Body of pancreas (tissue), 4 donors: ENCODE measurements at places on chromosomes 4 and X.

DNA sequence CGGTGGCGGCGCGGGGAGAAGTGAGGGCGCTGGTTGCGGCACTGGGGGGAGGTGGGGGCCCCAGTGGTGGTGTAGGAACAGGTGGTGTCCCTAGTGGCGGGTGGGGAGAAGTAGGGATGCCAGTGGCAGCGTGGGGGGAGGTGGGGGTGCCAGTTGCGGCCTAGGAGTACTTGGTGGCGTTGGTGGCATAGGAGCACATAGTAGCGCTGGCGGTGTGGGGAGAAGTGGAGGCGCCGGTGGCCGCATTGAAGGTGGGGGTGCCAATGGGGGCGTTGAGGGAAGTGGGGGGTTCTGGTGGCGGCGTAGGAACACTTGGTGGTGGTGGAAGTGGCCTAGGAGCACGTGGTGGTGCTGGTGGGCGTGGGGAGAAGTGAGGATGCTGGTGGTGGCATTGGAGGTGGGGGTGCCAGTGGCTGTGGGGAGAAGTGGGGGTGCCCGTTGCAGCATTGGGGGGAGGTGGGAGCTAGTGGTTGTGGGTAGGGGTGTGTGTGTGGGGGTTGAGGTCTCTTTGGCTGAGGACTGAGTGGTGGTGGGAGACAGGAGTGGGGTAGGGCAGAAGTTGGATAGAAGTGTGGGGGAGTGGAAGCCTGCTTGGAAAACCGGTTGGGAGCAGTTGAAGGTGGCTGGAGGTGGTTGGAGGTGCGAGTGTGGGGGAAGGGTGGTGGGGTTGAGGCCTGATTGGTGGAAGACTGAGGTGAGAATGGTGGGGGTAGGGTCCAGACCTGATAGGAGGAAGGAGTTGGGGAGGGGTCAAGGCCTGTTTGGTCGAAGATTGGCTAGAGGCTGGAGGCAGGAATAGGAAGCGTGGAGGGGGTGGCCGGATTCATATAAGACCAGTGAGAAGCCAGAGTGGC is 1.1 kb downstream of the GCNA start:
- no peak for DNase-seq

GRCh38 chr4:113350576-113350975 is 301.1 kb downstream of the ANK2 start:
- DNase-seq, result no peak

GRCh38 chr4:57233386-57233785 is 123.2 kb upstream of the IGFBP7 start:
- no peak for DNase-seq

- DNase-seq, result no peak
These were observed 155.6 kb downstream of the HNRNPD start for GRCh38 chr4:82217986-82218715.

GRCh38 chrX:21374163-21374993 is at the start of gene CNKSR2:
Gene CNKSR2 (plus strand): TSS chrX:21374418. CDS start chrX:21374898, 480 bp downstream.
- DNase-seq, result peak; percentile 72

DNA sequence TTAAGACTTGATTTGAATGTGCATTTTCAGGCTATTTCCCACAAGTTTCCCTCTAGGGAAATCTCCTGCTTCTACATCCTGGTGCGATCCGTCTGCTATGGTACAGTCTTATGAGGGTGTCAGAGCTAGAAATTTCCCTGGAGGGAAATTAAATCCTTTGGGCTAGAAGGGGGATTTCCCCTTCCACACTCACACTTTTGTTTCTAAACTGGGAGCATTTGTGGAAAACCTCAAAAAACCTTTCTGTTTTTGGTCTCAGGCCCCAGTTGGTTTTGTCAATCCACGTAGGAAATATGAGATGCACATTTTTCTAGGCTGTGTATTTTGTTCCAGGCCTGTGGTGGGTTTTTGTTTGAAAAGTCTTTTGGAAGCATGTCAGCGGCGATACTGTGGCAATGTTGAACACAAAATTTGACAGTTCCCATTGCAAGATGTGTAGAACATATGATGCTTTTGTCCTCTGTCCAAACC is 17.8 kb downstream of the HMGB3 start:
- no peak for DNase-seq

- DNase-seq, result no peak
These were observed 120.4 kb downstream of the PCDH7 start for GRCh38 chr4:30840571-30840970.

GRCh38 chrX:5733501-5733900 is 495.2 kb downstream of the NLGN4X start:
- no peak for DNase-seq

DNA sequence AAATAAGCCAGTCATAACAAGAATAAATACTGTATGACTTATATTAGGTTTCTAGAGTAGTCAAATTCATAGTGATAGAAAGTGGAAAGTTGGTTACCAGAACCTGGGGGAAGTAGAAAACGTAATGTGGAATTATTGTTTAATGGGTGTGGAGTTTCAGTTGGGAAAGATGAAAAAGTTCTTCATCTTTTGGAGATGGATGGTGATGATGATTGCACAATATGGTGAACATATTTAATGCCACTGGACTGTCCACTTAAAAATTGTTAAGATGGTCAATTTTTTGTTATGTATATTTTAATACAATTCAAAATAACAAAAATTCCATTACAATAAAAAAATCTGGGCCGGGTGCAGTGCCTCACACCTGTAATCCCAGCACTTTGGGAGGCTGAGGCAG is 289.6 kb downstream of the ZIC3 start:
- no peak for DNase-seq

GRCh38 chr4:7045553-7045952 is 2.4 kb downstream of the TADA2B start:
- no peak for DNase-seq

- no peak for DNase-seq
These were observed 35.6 kb downstream of the MAP7D3 start for GRCh38 chrX:136215559-136215958.

DNA sequence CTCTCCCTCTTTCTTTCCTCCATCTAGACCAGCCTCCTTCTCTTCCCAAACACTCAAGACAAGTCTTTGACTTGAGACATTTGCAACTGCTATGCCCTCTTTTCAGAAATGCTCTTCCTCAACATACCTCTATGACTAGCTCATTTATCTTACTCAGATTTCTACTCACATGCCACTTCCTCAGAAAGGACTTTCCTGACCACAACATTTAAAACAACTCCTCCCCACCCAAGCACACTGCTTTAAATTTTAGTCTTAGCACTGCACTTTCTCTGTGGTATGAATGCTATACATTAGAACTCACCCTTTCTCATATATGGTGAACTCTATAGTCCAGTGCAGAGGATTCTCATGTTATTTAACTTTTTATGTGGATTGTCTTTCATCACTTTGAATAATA is 28.4 kb upstream of the SULT1E1 start:
- no peak for DNase-seq

DNA sequence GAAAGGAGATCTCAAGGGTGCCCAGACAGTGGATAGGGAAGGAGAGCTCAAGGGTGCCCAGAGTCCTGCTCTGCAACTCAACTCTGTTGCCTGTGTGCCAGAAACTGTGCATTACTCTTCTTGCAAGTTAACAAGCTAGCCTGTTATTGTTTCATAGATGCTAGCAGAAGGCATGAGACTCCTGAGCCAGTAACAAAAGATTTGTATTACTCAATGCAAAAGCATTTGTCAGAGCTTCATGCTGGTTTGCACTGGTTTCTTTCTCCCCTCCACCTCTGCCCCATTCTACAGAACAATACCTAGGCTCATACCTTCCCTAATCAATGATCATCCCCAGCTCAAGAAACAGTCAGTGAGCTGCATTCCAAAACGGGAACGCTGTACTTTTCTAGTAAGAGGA is 124.5 kb upstream of the NEIL3 start:
- no peak for DNase-seq

- DNase-seq, result no peak
These were observed 25.2 kb downstream of the CENPC start for GRCh38 chr4:67520141-67520540.

DNA sequence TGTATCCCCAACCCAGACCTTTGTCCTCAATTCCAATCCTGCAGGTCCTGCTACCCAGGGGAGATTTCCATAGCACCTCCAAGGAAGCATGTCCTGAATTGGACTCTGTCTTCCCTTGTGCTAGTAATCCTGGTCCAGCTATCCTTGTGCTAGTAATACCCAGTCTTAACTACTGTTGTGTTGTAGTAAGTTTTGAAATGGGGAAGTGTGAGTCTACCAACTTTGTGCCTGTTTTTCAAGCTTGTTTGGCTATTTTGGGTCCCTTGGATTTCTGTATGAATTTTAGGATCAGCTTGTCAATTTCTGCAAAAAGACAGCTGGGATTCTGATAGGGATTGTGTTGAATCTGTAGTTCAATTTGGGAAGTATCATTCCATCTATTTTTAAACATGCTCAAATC is 51.4 kb downstream of the CD99L2 start:
- no peak for DNase-seq

DNA sequence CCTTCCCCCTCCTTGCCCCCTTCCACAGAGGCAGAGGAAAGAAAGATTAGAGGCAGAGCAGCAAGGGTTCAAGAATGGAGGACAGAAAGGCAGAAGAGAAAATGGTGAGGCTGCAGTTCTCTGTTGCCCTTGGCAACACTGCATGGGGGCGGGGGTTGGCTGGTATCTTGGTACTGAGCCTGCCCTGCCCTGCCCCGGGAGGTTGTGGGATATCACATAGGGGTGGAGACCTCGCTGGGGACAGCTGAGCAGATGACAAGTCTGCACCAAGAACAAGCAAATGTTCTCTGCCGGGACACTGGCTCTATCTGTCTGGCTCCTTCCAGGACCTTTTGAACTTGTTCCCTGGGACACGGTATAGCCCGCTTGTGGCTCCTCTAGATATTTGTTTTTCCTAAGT is 39.8 kb downstream of the NHS start:
- peak; percentile 46 for DNase-seq

- no peak for DNase-seq
These were observed 1434.3 kb upstream of the TENM3 start for GRCh38 chr4:180808862-180809261.

DNA sequence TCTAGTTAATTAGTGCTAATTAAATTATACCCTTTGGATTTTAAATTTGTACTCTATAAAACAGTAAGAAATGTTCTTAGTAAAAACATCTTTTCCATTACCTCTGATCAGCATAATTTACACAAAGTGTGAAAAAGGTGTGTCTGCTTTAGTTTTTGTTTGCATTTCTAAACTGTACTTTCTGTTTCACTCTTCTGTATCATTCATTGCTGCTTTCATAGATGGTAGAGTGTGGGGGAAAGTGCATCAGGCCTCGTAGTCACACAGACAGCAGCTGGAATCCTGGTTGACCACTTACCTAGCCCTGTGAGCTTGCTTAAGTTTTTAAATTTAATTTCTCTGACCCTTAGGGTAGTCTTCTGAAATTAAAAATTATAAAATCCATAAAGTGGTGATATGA is 275.4 kb upstream of the PITX2 start:
- DNase-seq, result no peak

- DNase-seq, result no peak
These were observed 66.9 kb upstream of the MMAA start for GRCh38 chr4:145552181-145552822.

- DNase-seq, result no peak
These were observed 311.1 kb downstream of the CAMK2D start for GRCh38 chr4:113450295-113451080.

- no peak for DNase-seq
These were observed 2.9 kb upstream of the SEPSECS start for GRCh38 chr4:25163196-25163595.
